ENCODE measurements at places on chromosomes 6 and 20.

DNA sequence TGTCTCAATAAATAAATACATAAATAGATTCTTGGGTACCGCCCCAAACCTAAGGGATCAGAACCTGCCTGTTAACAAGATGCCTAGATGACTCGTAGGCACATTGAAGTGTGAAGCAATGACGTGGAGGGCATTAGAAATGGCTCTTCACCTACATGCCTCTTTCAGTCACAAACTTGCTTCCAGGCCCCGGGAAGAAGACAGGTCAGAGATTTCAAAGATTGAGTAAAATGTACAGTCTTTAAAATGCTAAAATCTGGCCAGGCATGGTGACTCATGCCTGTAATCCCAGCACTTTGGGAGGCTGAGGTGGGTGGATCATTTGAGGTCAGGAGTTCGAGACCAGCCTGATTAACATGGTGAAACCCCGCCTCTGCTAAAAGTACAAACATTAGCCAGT is 480.8 kb upstream of the JARID2 start:
- DNase-seq, result no peak

- no peak for DNase-seq
These were observed 17.2 kb downstream of the UNC5CL start for GRCh38 chr6:41021832-41022231.

DNA sequence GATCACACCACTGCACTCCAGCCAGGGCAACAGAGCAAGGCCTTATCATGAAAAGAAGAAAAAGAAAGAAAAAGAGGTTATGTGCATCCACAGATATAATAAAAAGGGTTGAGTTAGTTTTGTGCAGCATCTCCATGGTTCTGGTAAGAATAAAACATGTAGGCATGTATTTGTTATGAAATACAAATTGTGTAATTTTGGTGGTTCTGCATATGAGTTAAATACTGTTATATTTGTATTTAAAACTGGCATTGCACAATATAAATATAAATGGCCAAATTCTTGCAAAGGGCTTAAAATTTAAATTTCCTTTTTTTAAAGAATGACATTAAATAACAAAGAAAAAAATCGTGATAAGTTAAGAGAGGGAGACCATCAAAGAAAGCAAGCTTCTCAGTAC is 159.1 kb upstream of the PREP start:
- no peak for DNase-seq

- no peak for DNase-seq
These were observed 412.7 kb downstream of the MAFB start for GRCh38 chr20:40276301-40276700.

GRCh38 chr20:16434062-16434664 is 139.1 kb downstream of the KIF16B start:
- DNase-seq, result no peak

DNA sequence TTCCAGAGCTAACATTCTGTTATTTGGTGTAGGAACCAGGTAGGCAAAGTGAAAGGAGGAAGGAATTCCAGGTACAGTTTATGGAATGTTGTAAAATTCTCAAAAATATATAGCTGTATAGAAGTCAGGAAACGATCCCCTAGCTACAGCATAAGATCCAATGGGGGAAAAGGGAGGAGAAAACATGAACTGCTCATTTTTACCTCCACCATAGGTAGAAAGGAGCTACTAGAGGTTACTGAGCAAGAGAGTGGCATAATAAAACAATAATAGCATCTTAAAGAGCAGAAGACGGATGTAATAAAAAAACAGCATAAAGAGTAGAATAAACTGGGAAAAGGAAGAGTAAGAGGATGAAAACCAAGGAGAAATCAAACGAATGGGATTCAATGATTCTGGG is 26.9 kb downstream of the EPB41L2 start:
- no peak for DNase-seq

GRCh38 chr6:127198549-127198948 is 68.1 kb upstream of the RNF146 start:
- no peak for DNase-seq

GRCh38 chr6:63640062-63640461 is 4.5 kb downstream of the PHF3 start:
- no peak for DNase-seq

- no peak for DNase-seq
These were observed 192.2 kb downstream of the GMPR start for GRCh38 chr6:16430391-16431089.

DNA sequence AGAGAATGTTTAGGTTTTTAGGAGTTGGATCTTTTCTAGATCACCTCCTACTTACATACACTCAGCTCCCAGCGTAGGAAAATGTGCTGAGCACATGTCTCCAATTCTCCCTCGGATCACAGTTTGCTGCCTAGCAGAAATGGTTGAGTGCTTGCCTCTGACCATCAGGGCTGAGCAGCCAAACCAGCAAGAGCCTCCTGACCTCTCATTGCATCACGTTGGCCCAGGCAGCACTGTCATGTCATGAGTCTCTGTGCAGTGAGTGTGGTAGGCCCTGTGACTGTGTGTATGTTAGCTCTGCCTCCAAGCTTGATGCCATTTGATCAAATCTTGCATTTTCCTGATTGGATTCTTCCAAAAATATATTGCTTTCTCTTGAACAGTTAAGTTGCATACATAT is 112.0 kb downstream of the LRRC1 start:
- DNase-seq, result no peak

DNA sequence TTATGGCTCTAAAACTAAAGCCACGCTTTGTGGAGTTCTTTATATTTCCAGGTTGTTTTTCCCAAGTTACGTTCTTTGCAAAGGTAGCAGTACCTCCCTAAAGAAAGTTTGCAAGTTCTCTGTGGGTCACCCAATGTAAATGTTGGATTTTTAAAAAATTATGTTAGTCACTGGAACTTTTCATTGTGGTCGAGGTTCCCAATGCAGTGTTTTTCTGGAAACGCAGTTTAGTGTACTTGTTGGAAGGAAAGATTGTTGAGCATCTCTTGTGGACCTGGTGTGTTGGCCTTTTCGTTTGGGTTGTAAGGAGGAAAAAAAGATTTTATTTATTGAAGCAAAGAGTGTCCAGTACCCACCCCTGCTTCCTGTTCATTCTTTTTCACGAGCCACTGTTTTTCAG is 1.4 kb downstream of the TOP1 start:
- no peak for DNase-seq

DNA sequence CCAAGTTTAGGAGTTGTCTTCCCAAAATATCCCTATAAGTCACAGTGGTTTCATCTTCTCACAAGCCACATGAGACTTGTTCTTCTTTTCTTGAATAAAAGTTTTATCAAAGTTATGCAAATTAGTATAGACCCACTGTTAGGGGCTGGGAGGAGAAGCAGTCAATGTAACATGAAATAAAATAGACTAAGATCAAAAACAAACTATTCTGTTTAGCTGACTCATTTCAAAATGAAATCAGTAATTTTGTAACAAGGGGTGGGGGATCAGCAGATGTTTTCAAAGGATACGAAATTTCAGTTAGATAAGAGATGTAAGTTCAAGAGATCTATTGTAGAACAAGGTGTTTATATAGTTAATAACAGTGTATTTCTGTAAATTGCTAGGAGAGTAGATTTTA is 339.6 kb upstream of the PRDM1 start:
- DNase-seq, result no peak

DNA sequence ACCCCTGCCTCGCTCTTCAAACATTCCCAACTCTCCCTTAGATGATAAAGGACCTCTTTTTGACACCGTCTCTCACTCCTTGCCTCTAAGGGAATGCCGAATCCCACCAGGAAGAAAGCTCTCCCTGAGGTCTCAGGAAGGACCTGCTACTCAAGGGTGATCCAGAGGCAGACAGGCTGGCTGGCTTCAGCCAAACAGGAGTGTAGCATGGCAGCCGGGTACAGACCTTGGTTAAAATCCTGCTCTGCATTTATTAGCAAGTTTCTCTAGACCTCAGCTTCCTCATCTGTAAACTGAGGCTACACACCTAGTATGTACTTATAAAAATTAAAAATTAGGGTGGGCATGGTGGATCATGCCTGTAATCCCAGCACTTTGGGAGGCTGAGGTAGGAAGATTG is 17.2 kb downstream of the MAP1LC3A start:
- DNase-seq, result no peak

DNA sequence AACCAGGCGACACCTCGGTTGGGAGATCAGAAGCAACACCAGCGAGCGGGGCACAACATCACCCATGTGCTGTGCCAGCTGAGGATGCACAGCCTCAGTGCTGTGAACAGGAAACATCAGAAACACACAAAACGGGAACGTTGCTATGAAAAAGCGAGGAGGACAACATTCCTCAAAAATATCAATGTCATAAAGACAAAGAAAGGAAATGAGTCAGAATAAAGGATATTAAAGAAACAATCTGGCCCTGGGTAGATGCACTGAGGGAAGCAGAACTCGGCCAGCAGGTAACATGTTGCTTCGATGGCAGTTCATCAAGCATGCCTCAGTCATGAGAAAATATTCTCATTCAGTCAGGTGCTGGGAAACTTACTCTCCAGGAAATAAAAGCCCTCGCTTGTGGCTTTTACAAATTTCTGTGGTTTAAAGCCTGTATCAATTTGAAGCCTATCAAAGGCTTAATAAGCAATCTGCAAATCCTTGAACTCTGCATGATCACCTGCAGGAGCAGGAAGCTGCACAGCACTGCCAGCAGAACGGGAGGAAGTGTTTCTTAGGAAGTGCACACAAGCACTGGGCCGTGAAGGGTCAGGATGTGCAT is 77.5 kb downstream of the GINS1 start:
- DNase-seq, result no peak

DNA sequence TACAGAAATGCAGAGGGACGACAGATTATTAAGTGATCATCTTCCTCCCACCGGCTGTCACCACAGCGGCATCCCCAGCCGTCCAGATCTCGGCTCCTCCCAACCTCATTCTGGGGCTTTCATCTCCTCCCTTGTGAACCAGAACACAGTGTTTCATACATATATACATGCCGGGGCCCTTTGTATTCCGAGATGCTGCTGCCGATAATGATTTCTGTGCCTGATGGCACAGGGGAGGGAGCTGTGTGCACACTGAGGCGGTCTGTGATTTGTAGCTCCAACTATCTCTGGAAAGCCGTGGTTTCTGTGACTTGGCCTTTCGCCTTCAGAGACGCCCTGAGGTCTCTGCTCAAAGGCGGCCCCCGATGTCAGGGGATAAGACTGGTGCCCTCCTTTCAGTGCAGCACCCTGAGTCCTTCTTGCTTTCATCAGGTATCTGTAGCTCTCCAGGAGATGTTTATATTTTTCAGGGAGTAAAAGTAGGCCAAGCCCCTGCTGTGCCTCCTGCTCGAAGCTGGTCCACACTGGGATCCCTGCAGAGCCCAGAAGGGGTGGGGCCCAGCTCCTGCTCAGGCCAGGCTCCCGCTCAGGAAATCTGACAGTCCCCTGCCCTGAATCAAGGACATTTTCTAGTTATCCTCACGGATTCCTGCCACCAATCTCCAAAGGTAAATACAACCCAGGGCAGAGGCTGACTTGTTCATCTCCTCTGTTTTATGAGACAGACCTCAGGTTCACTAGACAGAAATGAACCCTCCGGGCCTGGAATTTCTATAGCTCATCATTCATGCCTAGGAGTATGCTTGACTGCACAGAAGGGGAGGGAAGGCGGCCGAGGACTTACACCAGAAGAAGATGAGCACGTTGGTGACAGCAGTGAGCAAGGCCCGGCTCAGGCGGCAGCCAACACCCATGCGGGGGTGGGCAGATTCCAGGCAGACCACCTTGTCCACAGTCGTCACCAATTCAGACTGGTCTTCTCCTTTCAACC is 11.2 kb downstream of the LEMD2 start:
- no peak for DNase-seq

GRCh38 chr20:50293284-50294139 is 102.9 kb downstream of the CEBPB start:
- DNase-seq, result no peak

DNA sequence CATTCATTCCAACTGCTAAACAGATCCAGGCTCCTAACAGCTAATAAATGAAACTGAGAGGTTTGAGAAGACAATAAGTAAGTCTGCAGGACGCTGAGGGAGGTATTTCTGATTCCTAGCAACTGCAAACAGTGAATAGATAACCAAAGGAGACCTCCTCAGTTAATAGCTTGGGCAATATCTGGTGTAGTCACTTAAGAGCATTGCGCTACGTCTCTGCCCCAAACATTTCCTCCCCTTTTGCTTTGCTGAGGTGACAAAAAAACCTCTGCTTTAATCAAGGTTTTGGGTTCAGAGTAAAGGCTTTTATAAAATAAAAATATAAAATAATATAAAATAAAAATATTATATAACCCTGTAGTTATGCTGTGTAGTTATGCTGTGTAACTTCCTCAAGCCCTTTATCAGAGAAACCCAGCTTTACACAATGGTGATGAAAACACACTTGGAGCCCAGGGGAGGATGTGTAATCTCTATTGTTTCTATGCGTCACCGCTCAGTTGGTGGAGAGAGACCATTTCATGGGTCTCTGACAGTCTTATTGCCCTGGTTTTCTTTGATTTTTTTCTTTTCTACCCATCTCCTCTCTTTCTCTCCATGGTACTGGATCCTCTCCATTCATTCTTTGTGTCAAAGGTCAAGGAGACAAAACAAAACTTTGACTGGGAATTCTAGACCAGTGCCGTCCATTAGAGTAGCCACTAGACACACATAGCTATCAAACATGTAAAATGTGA is 18.9 kb upstream of the CALHM5 start:
- DNase-seq, result no peak

DNA sequence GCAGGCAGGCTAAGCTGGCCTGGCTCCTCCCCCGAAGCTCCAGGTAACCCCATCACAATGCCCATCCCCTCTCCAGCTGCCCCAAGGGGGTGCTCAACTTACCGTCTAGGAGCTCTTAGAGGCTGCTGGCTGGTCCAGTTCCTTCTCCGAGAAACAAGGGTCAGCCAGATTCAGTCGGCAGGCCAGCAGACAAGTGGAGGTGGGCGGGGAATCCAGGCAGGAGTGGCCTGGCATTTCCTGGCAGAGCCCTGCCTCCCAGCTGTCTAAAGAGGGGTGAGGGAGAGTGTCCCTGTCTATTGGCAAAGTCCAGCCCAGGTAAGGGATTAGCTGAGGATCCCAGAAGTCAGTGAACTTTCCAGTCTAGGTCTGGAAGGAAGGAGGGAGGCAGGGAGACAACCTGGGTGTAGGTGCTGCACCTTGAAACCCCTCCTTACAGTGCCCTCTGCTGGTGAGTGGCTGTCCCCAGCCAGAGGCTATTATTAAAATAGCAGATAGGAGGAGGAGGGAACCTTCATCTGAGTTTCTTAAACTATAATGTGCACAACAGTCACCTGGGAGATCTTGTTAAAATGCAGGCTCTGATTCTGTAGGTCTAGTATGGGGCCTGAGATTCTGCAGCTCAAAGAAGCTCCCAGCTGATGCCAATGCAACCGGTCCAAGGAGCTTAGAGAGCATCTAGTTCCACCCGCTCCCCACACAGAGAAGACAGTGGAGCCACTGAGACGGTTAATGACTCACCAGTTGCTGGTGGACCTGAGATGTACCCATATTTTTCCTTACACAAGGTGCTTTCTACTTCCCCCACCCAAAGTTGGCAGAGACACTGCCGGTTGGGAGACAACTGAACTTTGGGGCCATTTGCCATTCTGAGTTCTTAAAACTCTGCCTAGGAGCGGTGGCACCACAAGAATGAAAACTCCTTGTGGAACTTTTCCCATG is at the start of gene UNC5CL:
Gene UNC5CL (minus strand): TSS at position 162 of the 939 bp plus-strand sequence. CDS start 4,147 bp downstream, outside the sequence.
- no peak for DNase-seq

- DNase-seq, result no peak
These were observed 500.1 kb upstream of the JAG1 start for GRCh38 chr20:11173916-11174315.
